ENCODE measurements at places on chromosomes 2 and 18.

DNA sequence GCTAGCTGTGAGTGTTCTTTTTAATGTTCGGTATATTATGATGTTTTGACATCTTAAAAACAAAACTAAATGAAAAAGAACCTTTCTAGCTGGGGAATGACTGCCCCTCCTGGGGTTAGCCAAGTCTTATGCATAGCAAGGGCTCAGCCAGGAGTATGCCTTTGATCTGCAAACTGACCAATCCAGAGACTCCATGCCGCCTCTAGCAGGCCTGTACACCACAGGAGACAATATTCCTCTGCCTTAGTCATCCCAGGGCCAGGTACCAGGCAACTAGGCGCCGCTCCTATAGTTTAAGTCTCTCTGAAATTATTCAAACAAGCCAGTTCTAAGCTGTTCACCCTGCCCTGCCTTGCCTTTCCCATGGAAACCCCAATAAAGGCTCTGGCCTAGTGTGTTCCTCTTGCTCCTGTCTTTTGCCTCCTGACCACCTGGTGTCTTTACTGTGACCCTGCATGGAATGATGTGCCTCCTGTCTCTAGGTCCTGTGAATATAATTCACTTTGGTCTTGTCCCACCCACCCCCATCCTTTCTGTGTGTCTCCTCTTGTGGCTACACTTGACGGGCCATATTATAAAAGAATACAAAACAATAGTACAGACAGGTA lies 52.0 kb upstream of the CHN1 start:
- DNase-seq: no peak

DNA sequence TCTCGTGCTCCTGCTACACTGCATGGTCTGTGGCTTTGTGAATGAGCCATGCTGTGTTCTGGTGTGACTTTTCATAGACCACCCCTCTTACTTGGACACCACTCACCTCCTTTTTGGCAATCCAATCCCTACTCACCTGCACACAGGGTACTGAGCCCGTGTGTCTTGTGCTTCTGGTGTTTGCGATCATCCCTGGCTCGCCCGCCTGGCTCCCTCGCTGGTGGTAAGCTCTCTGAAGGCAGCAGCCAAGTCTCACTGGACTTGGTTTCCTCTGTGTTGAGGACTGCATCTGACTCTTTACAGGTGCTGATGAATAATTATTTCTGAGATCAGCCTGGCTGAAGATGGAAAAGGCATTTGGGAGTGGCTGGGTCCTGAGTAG lies 276.8 kb downstream of the TSN start:
- DNase-seq: no peak

DNA sequence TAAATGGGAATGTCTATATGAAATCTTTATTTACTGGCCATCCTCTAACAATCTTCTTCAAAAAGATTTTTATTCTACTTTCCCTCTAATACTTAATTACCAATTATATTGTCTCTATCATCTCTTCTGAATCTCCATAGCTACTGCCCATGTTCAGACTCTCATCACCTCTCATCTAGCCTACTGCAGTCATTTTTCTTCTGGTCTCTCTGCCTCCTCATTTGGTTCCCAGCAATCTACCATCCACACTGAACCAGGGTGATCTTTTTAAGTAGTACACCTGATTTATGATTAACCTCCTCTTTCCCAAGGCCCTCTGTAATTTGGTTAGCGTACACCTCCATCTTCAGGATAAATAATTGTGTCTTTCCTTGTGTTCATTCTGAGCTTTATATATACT lies 57.6 kb downstream of the NCKAP1 start:
- no peak for DNase-seq

DNA sequence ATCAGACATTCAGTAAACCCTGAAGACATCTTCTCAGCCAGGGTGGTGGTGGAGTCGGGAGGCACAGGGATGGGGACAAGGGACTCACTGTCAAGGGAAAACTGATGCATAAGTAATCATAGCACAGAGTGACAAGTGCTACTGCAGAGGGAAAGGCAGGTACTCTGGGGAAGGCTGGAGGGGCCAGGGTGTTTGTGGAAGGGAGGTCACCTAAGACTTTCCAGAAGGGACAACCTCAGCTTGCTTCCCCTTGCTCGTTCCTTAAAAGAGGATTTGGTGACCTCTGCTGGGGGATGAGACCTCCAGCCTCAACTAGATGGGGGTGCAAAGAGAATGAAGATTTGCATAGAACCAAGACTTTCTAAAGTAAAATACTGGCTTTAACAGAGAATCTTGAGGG lies 99.5 kb downstream of the SLC4A3 start:
- no peak for DNase-seq

GRCh38 chr2:215878476-215879063 lies 134.8 kb downstream of the MREG start:
- no peak for DNase-seq

DNA sequence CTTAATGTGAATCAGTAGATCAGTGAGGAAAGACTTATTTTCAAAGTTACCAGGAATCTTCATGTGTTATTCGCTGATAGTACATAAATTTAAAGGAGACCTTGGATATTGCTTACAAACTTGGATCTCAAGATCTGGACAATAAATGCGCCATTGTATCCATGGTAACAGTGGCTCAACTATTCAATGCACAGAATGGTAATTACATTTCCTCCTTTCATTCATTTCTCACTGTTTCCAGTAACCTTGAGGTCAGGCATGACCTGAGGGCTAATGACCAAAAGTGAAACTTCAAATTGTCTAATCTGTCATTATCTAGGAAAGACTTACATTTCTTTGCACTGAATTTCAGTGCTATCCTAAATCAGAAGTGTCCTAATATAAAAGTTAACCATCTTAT lies 8.1 kb downstream of the LRP2 start:
- no peak for DNase-seq

- no peak for DNase-seq
These were observed 58.4 kb upstream of the GLI2 start for GRCh38 chr2:120677221-120677620.

DNA sequence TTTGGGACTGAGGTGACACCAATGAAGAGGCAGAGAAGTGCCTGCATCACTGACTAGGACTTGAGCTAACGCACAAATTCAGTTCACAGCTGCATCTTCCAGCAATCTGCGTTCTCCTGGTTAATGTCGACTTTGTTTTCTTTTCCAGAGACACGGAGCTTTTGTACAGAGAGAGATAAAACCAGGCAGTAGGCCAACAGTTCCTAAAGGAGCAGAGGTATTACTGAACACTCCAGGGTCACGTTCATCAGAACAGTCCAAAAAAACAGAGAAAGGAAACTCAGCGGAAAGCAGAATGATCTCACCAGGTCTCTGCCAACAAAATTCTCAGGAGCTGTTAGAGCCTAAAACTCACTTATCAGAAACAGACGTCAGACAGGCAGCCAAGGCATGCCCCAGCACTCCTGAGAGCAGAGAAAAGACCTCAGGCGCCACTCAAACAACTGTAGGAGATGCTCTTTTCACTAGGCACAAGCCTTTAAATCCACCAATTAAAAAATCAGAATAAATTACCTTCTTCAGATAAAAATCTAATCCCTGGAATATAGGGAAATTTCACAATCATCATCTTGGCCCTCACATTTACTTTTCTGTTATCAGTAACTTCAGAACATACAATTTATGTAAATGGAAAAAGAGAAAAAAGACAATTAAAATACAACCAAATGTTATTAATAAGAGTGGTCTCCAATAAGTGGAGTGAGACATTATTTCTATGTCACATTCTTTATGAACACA lies 95.9 kb upstream of the SPTBN1 start:
- no peak for DNase-seq

DNA sequence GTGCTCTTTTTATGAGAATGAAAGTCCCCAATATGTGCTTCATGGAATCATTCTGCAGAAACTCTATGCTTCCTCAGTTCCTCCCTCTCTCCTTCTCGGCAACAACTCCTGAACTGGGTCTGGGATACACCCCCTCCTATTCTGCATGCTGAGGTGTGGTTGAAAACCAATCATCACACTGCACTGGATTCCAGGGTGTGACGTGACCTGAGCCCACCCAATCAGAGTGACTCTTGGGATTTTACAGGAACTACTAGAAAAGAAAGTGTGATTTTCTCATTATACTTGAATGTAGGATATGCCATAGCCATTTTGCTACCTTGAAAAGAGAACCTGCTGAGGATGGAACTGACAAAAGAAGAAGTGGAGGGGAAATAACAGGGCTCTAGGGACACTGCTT lies 36.3 kb downstream of the ACVR1 start:
- DNase-seq: no peak

DNA sequence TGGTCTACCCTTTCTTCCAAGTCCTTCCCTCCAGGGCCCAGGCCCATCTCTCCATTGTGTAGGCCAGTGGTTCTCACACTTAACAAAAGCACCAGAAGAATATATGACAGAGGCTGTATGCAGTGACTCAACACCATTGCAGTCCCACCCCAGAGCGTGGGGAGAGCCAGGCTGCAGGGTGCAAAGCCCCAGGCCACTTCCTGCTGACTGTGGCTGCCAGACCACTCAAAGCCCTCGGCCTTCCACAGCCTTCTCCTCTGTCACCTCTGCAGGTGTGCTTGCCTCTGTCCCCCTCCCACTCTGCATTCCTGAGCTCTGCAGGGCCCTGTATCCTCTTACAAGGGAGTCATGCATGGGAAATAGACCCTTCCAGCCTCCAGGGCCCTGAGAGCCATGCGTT lies 40.4 kb upstream of the ARHGEF4 start:
- no peak for DNase-seq

DNA sequence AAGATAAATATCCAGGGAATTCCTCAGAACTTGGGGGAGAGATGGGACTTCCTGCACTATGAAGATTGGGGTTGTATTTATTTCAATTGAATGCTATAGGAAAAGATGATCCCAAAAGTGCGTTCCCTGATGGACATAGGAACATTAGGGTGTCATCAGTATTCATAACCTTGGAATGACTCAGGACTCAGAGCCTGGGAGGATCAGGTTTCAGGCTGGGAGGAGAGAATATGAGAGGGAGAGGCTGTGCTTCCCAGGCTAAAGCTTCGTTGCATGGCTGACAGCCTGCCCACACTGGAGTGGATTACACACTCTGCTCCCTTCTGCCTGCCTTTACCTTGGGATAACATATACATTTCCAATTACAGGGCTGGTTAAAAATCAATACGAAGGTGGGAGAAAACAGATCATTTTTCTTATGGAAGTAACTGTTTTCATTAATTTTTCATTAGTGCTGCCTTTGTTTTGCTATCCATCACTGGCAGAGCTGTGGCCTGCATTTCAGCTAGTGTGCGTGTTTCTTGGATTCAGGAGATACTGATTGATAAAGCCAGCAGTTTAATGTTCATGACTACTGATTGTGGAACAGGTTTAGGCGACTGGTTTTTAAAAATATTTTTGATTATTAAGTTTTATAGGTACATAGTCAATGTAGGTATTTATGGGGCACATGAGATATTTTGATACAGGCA lies 118.7 kb downstream of the KCTD1 start:
- DNase-seq: no peak

GRCh38 chr2:26556309-26557243 lies 78.7 kb upstream of the OTOF start:
- no peak for DNase-seq

- no peak for DNase-seq
These were observed at the start of gene OSR1 for GRCh38 chr2:19358242-19359020. Gene OSR1, minus strand, starts transcription at chr2:19358623. Its CDS starts 4,818 bp downstream, at chr2:19353805.

DNA sequence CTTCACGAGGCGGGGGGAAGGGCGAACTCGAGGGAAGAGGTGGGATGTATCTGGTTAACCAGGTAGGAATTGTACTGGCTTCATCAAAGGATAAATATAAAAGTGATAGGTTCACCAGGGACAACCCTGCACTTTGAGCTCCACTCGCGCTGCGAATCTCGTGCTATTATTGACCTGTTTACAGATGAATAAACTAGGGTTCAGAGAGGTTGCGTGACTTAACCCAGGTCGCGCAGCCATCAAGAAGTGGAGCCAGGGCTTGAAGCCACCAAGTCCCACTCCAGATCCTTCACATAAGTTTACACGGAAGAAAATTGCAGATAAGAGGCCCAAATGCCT lies 1.4 kb upstream of the CYP1B1 start:
- DNase-seq: no peak

GRCh38 chr2:96514521-96514920 lies 9.4 kb upstream of the NEURL3 start:
- no peak for DNase-seq

DNA sequence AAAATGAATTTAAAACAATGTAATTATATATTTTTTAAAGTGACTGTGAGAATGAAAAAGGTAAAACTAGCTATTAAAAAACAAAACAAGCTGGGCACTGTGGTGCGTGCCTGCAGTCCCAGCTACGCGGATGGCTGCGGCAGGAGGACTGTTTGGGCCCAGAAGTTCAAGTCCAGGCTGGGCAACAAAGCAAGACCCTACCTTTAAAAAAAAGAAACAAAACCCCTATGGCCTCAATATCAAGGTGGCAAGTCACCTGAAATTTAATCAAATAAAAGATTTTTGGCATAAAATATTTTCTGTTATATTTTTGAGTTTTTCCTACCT lies 46.9 kb upstream of the STRN start:
- no peak for DNase-seq

GRCh38 chr2:49236316-49236715 lies 82.0 kb upstream of the FSHR start:
- DNase-seq: no peak

DNA sequence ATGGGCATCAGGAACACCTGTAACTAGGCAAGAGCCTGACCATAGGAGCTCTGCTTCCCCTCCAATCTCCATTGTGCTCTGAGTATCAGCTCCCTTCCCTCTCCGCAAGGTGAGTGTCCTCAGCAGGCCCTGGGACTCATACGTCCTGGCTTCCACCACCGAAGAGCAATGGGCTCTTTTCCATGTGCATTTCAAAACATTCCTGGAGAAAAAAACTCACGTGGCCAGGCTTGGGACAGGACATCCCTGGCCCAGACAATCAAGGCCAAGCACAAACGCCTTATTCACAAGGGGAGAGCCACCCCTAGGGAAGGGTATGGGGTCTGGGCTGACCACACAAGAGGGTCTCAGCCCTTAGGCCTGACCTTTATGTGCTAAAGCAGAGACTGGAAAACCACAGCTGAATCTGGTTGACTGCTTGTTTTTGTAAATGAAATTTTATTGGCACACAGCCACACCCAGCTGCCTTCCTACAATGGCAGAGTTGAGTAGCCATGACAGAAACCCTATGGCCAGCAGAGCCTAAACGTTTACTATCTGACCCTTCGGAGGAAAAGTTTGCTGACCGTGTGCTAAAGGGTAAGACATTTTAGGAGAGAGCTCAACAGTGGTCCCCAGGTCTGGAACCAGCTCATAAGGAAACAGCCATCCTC lies 175.7 kb upstream of the ARL4C start:
- no peak for DNase-seq

GRCh38 chr2:10909050-10909995 lies 2.4 kb upstream of the KCNF1 start:
- DNase-seq: no peak

- DNase-seq: no peak
These were observed 453.2 kb downstream of the PTPRM start for GRCh38 chr18:8020132-8020846.

DNA sequence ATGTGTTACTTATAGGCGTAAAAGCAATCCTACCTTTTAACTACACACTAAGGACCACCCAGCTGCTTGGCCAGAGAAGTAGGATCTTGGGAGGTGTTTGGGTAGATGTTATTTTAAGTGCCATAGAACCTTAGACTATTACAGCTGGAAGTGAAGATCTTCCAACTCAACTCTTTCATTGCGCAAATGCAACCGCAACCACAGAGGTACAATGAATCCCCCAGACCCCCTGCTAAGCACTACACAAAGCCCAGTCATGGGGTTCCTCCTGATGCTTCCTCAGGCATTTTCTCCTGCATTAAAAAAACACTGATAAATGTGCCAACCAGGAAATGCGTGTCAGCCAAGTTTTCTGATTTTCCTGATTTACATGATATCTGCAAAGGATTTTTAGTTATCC lies 246.0 kb downstream of the LRRTM1 start:
- DNase-seq: no peak

Data from stimulated activated CD8-positive, alpha-beta memory T cell treated with anti-CD3 and anti-CD28 coated beads, Interleukin-4, amount 100 ng/mL, for 24 hours (primary cell).